NCI-H2227 treated with DMSO at 0.1 percent for 48 hours (cell line): ENCODE measurements at places on chromosomes 7 and 10.

DNA sequence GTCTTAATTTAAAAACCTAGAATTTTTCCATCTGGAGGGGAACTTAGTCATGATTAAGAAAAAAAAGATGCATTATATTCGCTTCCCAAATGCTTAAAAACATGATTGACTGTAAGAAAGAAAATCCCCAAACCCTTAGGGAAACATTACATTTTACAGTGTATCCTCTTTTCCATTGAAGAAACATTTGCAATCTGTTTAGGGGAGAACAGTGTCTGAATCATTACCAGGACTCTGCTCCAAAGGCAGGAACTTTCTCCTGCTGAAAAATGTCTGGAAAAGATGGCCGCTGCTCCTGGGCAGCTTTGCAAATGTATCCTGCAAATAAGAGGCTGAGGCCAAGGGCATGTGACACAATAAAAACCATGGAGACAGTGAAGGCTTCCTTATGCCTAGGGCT, 173.7 kb downstream of the BUB3 start:
- DNase-seq = no peak

DNA sequence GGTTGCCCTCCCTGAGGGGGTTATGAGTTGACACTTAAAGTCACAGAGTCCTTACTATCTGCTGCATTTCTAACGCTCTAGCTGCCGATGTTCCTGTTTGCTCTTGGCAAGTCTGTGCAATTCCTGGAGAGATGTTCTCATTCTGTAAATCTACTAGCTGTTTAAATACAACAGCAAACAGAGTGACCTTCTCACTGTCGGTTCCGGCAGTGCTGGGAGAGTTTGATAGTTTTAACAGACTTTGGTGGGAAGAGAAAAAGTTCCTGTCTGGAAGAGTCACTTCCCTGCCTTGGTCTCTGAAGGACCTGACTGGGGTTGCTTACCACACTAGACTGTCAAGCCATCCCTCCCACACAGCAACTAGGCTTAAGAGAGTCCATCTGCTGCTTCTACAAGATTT, 63.3 kb upstream of the ELMO1 start:
- no peak for DNase-seq

DNA sequence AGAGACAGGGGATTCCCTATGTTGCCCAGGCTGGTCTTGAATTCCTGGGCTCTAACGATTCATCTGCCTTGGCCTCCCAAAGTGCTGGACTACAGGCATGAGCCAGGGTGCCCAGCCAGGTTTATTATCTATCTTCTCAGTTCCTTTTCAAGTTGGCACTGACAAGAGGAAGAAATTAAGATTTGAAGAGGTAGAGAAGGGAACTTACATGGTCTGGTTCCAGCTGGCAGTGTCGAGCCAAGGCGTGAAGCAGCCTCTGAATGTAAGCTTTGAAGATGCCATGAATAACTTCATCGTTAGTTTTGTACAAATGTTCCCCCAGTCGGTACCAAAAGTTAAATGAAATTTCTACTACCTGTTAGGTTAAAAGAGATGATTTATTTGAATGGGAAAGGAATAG, 57.7 kb downstream of the TNPO3 start:
- no peak for DNase-seq

- no peak for DNase-seq
These were observed 552.4 kb upstream of the MGMT start for GRCh38 chr10:128914681-128915080.

DNA sequence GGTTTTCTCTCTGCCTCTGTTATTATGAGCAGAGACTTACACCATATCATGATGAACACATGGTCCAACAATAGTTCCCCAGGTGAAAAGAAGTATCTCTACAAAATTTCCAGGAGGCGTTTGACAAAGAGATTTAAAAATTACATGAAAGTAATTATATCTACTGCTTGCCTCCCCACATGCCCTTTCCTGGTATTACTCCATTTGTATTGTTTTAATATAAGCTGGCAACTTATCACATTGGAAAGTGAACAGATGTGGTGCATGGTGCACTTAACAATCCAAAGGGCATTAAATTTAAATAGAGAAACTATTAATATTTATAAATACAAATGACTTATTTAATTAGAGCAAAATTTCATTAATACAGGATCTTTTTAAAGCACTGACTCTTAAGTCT, 638.2 kb downstream of the ANKRD7 start:
- no peak for DNase-seq

DNA sequence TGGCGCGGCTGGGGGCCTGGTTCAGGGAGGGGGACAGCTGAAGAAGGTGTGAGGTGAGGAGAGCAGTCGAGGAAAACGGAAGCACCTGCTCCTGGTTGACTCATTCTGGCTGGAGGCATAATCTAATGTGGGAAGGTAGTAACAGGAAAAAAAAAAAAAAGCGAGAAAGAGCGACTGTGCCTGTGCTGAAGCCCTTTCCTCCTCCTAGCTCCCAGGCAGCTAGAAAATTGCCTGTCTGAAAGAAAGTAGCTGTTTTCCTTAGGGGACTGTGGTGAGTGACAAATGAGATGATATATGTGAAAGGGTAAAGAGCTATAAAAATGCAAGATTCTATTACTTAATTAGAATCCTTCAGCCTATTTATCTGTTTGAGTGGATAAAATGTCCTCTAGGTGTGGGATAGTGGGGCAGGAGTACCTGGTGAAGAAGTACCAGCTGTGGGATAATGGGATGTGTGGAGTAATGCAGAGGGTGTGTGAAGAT, 4.9 kb upstream of the MEST start:
- no peak for DNase-seq

GRCh38 chr10:49783645-49784044, 21.5 kb upstream of the OGDHL start:
- no peak for DNase-seq
